ENCODE measurements at places on chromosomes 2 and 18.

DNA sequence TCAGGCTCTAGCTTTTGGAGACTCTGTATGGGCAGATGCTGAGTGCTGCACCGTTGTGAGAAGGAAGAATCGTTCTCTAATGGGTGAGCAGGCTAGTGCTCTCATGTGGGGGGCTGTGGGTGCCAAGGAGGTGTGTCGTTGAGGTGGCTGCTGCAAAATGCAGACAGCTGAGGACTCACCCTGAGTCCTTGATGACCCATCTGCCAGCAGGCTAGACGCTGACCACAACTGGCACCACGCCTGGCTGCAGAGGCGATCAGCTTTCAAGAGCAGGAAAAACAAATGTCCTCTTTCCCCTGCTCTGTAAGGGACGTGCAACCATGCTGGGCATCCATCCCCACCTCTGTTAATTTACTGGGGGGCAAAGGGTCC lies 48.2 kb downstream of the HAUS1 start:
- DNase-seq = no peak

DNA sequence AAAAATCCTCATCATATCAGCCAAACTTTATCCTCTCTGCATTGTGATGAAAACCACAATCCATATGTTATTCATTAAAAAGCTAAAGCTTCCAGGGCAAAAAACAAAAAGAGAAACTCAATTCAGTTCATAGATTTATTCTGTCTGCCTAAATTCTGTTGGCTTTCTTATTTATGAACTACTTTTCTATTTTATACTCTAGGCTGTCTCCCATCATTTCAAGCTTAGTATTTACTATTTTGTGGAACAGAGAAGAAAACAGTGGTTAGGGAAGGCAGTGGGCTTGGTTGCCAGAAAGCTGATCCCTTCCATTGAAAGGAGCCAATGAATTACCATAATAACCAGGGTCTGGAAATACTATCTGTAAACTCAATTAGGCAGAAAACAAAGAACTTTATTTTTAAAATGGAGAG lies 71.8 kb downstream of the RAPH1 start:
- DNase-seq = no peak

DNA sequence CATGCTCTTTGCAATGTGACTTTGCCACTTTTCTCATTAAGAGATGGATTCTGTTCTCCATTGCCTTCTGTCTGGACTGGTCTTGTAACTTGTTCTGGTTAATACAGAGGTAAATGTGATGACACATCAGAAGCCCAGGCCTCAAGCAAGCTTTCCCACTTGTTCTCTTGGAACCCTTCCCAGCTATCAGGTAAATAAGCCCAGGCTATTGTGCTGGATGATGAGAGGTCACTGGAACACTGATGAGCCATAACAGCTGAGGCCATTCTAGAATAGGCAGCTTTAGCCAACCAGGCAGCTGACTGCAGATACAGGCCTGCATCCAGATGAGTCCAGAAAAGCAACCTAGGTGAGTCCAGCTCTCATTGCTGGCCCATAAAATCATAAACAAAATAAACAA lies 1007.0 kb upstream of the ACVR2A start:
- no peak for DNase-seq

GRCh38 chr2:18599509-18600254 lies 10.3 kb upstream of the NT5C1B start:
- DNase-seq = no peak

GRCh38 chr2:20992201-20992711 lies 51.6 kb downstream of the APOB start:
- peak; percentile 14 for DNase-seq

DNA sequence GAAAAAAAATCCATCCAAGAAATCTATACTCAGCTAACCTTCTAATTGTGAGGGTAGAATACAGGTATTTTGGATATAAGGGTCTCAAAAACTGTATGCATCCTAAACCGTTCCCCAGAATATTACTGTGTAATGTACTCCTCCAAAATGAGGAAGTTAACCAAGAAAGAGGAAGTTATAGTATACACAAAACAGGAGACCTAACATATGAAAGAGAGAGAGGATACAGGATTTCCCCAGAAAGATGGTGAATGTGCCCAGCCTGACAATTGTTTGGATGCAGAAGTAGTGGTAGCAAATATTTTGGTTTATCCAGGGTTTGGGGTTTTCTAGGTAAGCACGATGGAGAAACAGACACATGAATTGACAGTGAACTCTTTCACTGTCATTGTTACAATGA lies 50.6 kb downstream of the GALNT3 start:
- no peak for DNase-seq

GRCh38 chr18:44725300-44726058 lies 44.8 kb downstream of the SETBP1 start:
- no peak for DNase-seq

DNA sequence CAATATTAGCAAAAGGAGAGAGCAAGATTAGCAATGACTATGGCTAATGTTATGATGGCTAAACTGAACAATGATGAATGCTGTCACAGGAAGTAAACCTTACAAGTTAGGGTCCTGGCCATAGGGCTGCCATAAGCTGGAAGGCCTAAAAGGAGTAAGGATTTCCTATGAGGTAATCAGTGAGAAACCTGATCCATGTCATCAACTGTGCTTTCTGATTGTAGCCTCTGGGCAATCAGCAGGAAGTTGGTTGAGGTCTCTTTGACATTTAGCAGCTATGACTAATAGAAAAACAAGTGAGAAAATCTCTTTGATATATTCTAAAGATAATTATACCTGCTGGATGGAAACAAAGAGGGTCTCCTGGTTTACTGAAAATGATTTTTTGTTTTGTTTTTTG lies 193.0 kb downstream of the RAB3GAP1 start:
- no peak for DNase-seq

DNA sequence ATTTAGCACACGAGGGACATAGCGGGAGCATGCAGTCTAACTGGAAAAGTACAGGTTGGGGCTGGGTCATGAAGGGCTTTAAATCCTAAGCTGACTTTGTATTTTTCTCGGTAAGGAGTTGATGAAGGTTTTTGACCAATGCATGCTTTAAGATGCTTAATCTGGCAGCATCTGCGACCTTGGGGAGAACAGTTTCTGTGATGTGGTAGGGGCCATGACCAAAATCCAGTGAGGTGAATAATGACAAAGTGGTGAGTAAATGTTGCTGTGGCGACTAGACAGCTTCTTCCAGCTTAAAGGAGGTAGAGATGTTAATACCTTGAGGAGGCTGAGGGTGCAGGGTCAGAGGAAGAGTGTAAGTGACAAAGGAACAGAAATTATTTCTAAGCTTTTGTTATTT lies 174.6 kb upstream of the ALPP start:
- no peak for DNase-seq

DNA sequence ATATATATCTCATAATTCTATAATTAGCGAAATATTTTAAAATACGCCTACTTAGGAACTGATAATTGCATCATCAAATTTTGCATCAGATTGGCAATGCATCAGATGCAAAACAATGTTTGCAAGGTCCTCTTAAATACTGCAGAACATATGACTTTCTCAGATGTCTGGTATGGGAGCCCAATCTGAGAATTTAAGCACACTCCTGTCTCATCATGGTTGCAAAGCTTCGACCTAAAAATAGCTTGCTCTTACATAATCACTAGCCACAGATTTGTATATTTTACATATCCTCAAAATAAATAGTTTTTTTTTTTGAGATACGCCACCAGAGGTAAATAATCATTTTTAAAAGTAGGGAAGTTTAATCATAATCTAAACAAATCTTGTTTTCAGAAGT lies 123.2 kb downstream of the CABYR start:
- DNase-seq = no peak

DNA sequence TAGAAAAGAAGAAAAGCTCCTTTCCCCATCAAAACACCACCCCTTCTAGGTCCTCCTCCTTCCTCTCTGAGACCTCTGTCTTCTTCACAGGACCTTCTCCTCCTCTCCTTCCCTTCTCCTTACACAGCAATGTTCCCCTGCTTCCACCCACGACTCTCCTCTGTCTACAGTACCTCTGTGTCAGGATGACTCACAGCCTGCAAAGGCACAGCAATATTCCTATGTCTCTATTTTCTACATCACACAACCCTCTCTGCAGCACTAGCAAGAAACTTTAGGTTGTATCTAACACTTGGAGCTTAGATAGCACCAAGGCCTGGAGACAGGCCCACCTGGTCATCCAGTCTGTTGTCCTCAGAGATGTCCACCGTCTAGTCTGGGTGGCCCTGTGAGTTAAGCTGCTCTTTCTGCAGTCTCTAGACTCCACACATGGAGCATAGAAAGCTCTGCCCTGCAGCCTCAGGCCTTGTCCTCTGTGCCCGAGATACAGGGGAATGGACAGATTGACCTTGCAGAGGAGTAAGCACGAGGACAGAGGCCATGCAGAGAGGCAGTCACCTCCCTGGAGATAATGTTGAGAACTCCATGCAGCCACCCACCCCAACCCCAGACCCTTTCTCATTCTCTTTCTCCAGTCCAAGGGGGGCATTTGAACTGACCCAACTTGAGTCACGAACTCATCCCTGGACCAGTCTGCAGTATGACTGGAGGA lies 212.0 kb downstream of the TNS1 start:
- DNase-seq = no peak

- DNase-seq = no peak
Observed at GRCh38 chr18:78238404-78239089, 741.1 kb upstream of the SALL3 start.

- DNase-seq = no peak
Observed at GRCh38 chr2:52269696-52270485, 1238.0 kb upstream of the NRXN1 start.
